ENCODE measurements at places on chromosomes 7 and 10.

DNA sequence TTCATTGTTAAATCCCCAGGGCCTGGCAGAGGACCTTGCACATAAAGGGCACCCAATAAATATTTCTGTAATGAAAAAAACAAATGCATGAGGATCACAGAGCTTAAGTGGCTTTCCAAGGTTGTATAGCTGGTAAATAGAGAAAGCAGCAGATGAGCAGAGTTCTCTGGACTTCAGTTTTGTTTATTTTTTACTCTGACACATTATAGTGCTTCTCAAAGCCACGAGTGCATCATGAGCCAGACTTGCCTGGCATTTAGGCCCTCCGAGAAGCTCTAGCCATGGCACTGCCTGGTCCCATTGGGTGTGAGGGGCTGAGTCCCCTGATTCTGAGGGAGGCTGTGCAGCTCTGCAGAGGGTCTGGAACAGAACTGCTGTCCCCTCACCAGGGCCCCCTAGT, 87.2 kb upstream of the ZNF32 start:
- DNase-seq, result no peak

DNA sequence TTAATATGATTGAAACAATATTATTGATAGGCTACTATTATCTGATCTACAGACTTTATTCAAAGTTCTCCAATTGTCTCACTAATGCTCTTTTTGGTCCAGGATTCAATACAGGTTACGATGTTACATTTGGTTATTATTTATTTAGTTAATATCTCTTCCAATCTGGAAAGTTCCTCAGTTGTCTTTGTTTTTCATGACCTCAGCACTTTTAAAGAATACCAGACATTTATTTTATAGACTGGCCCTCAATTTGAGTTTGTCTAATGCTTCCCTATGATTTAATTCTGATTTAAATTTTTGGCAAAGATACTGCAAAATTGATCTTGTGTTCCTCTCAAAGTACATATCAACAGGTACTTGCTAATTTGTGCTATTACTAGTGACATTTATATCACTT, 937.4 kb downstream of the KCNMA1 start:
- no peak for DNase-seq

GRCh38 chr10:112653851-112654250, 206.8 kb downstream of the VTI1A start:
- no peak for DNase-seq

GRCh38 chr7:137667633-137668387, 179.0 kb downstream of the DGKI start:
- DNase-seq, result no peak

DNA sequence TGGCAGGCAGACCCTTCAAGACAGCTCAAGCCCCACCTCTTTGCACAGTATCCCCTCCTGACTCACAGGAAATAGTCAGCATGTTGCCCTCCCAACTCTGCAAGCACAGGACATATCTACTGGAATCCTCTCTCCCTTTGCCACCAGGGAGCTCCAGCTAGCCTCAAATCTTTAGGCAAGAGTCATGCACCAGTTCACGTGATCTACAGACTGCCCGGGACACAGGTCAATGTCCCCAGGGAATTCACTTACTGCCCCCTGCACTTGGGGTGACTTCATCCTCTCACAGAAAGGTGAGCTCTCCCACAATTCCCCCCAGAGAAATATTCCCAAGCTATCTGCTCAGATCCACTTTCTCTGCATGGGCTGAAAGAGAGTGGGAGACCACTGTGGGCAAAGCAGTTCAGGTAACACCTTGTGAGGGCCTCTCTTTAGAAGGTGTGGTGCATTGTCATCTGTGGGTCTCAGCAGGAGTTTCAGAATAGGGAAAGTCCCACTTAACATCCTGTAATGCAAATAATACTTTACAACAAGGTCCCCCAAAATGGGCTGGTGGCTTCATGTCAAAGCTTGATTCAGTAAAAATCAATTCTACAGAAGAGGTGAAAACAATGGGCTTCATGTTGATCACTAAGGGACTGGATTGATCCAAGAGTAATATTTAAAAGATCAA, 129.9 kb downstream of the NOC3L start:
- DNase-seq, result no peak

DNA sequence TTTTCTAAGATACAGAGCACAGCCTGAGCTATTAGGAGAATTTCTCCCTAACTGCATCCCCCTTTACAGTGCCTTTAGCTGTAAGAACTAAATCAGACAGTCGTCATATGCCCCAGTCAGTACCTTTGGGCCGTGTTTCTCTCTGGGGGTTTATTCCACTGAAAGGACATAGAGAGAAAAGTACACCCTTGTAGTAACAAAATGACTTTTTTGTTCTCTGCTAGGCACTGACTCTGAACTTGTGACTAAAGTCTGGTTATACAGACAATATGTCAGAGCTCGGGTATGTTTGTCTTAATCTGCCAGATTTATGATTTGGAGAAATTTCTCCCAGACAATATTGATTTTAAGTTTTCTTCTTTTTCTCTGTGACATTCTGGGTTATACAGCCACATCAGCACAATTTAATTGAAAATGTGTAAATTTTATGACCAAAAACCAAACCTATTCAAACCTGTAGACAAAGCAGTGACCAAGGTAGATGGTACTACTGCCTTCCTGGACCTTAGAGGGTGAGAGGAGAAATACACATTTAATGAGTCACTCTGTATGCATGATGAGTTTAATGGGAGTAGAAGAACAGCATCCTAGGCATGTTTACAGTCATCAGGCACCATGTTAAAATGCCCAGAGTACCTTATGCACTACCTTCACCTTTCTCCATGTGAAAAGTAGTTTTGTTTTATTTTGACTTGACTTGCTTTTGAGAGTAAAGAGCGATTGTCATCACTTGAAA, 156.1 kb upstream of the PLXDC2 start:
- no peak for DNase-seq

DNA sequence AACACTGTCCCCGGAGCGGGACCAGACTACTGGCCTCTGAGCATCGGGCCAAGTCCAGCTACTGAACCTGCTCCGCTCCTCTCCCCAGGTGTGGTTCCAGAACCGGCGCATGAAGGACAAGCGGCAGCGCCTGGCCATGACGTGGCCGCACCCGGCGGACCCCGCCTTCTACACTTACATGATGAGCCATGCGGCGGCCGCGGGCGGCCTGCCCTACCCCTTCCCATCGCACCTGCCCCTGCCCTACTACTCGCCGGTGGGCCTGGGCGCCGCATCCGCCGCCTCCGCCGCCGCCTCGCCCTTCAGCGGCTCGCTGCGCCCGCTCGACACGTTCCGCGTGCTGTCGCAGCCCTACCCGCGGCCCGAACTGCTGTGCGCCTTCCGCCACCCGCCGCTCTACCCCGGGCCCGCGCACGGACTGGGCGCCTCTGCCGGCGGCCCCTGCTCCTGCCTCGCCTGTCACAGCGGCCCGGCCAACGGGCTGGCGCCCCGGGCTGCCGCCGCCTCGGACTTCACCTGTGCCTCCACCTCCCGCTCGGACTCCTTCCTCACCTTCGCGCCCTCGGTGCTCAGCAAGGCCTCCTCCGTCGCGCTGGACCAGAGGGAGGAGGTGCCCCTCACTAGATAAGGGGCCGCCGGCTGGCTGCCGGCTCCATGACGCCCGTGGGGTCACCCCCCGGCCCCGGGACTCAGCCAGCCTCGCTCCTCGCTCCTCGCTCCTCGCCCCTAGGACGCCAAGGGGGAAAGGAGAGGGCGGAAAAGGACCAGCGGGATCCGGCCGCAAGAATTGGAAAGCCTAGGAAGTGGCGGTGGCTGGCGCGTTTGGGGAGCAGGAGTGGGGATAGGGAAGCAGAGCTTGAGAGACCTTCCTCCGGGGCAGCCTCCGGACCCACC, 3.4 kb downstream of the EVX1 start:
- no peak for DNase-seq

GRCh38 chr10:122141821-122142640, 129.1 kb upstream of the BTBD16 start:
- no peak for DNase-seq

- DNase-seq, result no peak
These were observed 170.8 kb upstream of the TCF7L2 start for GRCh38 chr10:112779025-112779770.

DNA sequence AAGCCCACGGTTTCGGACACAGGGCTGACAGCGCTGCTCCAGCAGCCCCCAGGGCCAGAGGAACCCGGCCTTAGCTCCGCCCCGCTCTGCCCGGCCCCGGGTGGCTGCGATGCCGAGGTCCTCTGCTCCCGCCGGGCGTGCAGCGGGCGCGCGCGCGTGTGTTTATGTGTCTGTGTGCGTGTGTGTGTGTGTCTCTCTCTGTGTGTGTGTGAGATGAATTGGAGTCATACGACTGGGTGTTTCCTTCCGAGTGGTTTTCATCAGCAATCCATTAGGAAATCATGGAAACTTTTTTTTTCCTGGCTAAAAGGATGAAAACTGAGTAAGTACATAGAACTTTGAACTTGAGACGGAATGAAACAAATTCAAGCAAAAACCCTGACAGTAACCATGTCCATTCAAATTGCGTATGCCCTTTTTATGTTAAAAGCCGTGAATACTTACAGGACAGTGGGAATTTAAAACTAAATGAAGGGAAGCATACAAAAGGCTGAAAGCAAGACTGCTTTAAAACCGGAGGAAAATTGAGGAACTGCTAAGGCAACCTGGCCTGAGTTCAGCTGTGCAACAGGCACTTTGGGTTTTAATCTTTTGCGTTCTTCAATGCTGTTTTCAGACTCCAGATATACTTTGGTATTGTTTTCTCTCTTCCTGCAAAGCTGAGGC, at the start of gene CPED1:
CPED1 (plus strand) TSS at position 121 of the 666 bp plus-strand sequence. CDS start 911 bp downstream, outside the sequence.
- no peak for DNase-seq

GRCh38 chr10:29557665-29558064, 77.1 kb downstream of the SVIL start:
- no peak for DNase-seq

- no peak for DNase-seq
These were observed 208.1 kb upstream of the TCF7L2 start for GRCh38 chr10:112741830-112742402.

- no peak for DNase-seq
These were observed 18.4 kb upstream of the CCDC71L start for GRCh38 chr7:106679153-106679931.

- DNase-seq, result no peak
These were observed 125.9 kb upstream of the HPS1 start for GRCh38 chr10:98572594-98572993.

GRCh38 chr7:996079-996872, 13.3 kb downstream of the CYP2W1 start:
- DNase-seq, result no peak

DNA sequence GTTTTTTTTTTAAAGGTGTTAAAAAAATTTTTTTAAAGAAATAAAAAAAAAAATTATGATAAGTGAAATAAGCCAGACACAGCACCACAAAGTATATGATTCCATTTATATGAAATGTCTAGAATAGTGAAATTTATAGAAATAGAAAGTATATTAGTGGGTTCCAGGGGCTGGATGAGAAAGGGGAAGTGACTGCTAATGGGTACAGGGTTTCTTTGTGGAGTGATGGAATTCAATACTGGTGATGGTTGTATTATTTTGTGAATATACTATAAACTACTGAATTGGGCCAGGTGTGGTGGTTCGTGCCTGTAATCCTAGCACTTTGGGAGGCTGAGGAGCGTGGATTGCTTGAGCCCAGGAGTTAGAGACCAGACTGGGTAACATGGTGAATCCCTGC, 82.2 kb downstream of the KBTBD2 start:
- no peak for DNase-seq

- no peak for DNase-seq
These were observed 111.8 kb upstream of the GPR141 start for GRCh38 chr7:37571806-37572205.

- no peak for DNase-seq
These were observed 59.4 kb upstream of the UCN3 start for GRCh38 chr10:5305374-5305773.

DNA sequence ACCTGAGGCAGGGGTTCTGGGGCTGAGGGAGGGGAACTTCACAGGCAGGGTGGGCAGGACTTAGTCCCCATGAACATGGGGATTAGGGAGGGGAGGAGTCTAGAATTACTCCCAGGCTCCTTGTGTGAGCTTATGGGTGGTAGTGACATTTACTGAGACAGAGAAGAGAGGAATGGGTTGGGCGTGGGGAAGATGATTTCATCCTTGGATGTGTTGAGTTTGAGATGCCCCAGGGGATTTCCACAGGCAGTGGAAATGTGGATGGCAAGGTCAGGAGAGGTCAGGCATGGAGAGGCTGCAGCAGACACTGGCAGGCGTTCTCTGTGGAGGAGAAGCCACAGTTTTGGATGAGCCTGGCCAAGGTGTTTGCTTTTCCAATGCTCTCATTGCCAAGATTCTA, 26.4 kb upstream of the GSDME start:
- no peak for DNase-seq

- no peak for DNase-seq
These were observed 869 bp downstream of the PSAP start for GRCh38 chr10:71850021-71850742.

DNA sequence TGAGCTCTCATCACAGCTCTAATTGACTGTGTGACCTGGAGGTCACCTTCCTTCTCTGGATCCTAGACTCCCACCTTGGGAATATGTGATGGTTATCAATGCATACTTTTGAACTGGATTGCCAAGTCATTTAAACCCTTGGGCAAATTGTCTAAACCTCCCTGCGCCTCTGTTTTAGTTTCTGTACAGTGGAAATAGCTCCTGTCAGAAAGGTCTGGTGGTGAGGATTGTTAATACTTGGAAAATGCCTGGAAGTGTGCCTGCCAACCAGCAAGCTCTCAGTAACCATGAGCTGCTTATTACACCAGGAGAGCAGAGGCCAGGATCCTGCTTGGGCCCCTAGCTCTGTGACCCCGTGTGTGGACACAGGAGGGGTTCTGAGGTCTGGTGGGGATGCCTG, 108.7 kb upstream of the PPIF start:
- DNase-seq, result no peak

GRCh38 chr7:10146271-10146670, 827.4 kb upstream of the PHF14 start:
- DNase-seq, result no peak

GRCh38 chr10:83078645-83079044, 1060.7 kb upstream of the GHITM start:
- no peak for DNase-seq

DNA sequence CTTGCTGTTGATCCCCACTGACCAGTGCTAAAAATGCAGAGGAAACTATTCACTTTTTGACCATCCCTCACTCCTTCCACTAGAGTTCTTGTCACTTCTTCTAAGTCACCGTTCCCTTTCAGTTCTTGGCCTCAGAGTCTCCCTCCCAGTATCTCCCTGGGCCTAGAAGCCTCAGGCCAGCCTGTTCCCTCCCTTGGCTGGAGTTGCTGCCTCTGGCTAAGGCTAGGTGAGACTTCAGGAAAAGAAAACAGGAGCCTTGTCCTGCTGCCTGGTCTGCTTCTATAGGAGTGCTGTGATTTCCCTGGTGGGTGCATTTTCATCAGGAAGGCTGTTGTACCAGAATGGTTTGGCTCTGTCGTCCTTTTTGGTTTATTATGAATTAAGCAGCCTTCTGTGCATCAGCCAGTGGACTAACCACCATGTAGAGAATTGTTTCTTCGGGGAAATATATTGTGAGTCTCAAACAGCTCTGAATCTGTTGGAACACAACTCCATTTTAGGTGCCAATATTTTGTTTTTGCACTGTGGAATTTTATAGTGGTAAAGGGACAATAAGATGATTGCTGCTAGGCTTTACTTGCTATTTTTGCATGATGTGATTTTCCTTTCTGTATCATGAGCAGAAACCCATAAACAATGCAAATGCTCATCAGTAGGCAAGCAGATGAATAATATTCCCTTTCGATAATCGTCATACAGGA, 233.4 kb upstream of the FZD1 start:
- DNase-seq, result no peak
